NAMALWA (cell line): ENCODE measurements at places on chromosomes 2 and 18.
A peak's percentile ranks its signal among the peaks of the same experiment; 100 is the strongest.

DNA sequence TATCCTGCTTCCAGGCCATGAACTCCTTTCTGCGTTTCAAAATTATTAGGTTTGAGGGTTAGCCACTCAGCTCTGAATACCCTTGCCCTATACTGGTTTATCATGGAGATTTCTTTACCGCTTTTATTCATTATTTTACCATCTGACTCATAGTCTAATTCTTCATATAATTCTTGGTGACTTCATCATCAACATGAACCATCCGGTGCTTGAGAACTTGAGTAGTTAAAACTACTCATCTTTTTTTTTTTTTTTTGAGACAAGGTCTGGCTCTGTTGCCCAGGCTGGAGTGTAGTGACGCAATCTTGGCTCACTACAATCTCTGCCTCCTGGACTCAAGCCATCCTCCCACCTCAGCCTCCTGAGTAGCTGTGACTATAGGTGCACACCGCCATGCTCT, 94.2 kb upstream of the LHCGR start:
- no peak for DNase-seq

GRCh38 chr2:10916953-10917352, 5.2 kb downstream of the KCNF1 start:
- no peak for DNase-seq

DNA sequence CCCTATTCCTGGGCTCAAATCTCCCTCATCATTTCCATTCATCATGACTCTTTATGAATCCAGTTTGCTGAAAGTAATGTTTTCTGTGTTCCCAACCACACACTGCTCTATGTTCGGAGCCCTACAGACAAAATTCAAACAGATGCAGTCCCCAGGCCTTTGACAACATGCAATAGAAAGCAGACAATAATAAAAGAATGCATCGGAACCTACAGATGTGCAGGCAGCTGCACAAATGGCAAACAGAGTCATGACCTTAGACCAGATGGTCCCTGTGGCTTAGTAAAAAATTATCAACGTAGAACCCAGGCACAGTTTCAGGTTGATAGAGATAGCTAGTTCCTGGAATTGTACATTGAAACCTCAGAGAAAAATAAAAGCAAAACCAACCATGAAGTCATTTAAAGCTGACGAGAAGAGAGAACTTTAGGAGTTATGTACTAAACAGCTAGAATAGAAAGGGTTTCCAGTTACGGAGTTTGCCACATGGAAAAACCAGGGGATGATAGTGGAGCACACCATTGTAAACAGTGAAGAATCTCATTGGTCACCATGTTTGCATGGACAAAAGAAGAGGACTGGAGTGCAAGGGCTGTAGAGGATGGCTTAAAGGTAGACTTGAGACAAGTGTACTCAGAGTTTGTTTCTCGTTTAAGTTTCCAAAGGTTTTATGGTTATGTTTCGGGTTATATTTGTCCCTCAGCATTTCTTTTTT, 23.2 kb upstream of the ACVR1 start:
- no peak for DNase-seq

GRCh38 chr2:179571721-179572120, 289.7 kb downstream of the ZNF385B start:
- no peak for DNase-seq

GRCh38 chr18:55510809-55511208, 77.2 kb downstream of the TCF4 start:
- peak; percentile 86 for DNase-seq

DNA sequence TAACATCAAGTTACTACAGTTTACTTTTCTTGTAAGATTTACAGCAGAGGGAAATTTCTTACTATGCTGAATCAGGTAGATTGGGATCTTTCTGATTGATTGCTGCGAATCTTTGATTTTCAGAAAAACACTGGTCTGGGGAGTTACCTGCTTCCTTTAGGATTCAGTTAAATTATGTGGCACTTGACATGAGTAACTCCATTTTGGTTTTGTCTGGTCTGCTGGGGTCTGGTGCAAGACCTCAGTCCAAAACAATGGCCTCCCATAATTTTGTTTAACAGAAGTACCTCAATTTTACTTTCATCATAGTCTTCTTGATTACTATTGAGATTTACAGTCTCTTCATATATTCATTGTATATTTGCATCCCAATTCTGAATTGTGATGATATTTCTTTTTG, 775.5 kb downstream of the TRIB2 start:
- no peak for DNase-seq

DNA sequence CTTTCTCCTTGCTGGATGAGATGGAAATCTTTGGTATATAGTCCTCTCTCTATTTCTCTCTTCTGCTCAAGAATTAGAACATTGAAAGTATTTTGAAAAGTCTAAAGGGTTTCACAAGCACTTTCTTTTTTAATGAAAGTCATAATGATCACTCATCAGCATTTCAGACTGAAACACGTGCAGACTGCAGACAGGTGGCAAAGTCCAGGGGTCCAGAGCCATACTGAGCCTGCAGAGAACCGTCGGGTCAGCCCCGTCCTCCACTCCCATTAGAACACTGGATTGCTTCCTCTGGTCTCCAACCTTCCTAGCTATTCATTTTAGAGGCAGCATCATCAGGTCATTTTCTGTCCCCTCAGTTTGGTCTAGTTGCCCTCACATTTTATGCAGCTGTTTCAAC, 3.1 kb downstream of the TMEM247 start:
- DNase-seq: no peak

GRCh38 chr2:234425639-234426603, 71.0 kb downstream of the ARL4C start:
- DNase-seq: peak; percentile 65

- no peak for DNase-seq
Measured at GRCh38 chr2:143246815-143247744, 117.9 kb downstream of the ARHGAP15 start.

DNA sequence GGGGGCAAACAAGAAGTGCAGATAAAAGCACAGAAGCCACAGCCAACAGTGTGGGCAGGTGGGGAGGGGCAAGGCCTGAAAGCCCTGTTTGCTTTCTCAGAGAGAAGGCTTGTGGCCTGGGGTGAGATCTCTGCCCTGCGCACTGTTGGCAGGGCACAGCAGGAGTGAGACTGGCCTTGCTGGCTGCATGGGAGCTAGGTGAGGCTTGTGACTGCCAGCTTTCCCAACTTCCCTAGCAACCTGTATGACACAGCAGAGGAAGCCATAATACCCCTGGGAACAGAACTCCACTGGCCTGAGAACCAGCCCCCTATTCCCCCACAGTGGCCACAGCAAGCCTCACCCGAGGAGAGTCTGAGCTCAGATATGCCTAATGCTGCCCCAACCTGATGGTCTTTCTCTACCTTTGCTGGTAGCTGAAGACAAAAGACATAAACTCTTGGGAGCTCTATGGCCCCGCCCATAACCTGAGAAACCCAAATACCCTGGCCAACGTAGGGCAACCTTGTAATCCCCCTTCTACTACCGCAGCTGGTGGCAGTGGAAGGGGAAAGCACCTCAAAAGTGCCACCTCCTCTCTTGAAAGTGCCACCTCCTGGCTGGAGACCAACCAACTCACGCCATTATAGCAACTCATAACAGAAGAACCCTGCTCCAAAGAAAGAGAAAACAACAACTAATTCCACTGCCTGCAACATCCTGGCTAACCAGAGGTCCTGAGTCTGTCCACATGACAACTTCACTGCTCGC, 44.4 kb downstream of the LCT start:
- DNase-seq: no peak

DNA sequence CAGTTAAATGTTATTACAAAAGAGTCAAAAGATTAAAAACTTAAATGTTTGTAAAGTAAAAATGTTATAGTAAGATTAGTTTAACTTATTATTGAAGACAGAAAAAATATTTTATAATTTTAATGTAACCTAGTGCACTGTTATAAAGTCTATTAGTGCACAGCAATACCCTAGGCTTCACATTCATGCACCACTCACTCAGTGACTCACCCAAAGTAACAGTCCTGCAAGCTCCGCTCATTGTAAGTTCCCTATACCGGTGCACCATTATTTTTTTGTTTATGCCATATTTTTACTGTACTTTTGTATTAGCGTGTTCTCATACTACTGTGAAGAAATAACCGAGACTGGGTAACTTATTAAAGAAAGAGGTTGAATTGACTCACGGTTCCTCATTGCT, 759.7 kb upstream of the CDH7 start:
- no peak for DNase-seq

DNA sequence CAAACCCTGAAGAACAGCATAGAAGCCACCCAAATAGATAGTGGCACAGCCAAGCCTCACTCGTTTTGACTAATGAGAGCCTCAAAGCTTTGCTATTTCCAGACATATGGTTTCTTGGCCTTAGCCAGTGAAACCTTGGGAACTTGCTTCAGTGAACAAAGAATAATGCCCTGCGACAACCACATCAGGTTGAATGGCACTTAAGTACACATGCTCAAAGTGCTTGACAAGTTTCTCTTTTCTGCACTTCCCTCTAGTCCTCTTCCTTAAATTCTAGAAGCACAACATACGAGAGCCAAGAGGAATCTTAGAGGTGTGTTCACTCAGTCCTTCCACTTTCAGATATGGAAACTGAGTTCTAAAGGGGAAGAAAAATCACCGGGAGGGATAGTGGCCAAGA, 258.3 kb downstream of the HAUS1 start:
- DNase-seq: no peak

DNA sequence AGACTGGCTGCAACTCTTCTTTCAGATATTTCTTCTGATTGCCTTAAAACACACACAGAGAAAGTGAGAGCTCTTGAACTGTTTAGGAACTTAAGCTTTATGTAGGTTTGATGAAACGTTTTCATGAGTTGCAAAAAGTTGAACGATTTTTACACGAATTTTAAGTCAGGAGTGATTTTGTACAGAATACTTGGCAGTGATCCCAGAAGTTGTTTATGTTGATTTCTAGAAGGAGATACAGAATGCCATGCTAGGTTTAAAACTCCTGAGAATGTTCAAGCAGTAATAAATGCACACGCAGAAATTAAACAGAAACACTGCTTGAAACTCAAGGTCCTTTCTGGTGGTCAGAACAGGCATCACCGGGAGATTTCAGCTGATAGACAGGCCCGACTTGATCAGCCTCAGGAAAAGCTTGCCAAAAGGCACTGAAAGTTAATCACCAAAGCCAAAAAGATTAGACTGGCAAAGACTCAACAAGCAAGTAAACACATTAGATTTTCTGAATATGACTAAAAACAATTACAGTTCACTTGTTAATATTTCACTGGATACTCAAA, 123.1 kb downstream of the SOCS6 start:
- DNase-seq: no peak

DNA sequence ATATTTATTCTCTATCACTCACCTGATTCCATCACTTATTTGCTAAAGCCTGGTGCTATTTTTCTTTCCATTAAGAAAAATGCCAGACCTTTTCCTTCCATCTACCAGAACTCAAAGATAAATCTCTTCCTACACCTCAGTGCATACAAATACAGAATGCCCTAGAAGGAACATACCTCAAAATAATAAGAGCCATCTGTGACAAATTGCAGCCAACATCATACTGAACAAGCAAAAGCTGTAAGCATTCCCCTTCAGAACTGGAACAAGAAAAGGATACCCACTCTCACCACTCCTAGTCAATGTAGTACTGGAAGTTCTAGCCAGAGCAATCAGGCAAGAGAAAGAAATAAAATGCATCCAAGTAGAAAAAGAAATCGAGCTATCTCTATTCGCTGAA, 315.9 kb upstream of the UBE2E3 start:
- DNase-seq: no peak

DNA sequence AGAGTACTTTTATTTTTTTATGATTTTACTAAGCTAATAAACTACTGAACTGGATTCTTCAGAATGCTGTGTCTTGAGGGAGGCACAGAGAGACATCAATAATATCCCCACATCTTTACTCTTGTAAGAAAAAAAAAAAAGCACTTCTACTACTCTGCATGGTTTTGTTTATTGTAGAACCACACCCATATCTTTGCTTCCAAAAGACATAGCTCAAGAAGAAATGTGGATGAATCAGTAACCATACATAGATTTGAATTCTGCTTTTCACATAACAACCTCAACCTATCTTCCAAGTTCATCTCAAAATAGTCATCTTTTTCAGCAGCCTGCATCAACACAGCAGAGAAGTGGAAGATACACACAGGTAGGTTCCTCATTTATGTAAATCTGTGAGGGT, 12.2 kb upstream of the COL5A2 start:
- DNase-seq: no peak

DNA sequence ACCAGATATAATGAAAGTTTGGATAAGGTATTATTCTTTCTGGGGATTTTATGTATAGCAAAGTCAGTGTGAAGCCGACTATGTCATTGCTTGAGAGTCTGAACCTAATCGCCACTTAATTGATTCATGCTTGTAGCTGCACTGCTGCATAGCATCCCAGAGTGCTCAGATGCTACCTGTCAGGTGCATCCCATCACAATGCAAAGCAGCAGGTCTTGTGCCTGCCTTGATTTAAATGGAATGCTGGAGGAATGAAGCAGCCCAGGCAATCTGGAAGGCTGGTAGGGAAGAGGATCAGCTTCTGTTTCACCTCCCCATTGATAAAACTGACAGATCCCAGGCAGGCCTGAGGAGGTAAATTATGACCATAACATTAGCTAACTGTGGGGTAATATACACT, 40.4 kb upstream of the ATIC start:
- no peak for DNase-seq

GRCh38 chr2:98564541-98565132, 43.7 kb downstream of the COA5 start:
- DNase-seq: no peak

- DNase-seq: no peak
Measured at GRCh38 chr2:60095202-60095815, 458.1 kb downstream of the BCL11A start.

GRCh38 chr2:194494401-194494800, 1162.6 kb upstream of the SLC39A10 start:
- no peak for DNase-seq

DNA sequence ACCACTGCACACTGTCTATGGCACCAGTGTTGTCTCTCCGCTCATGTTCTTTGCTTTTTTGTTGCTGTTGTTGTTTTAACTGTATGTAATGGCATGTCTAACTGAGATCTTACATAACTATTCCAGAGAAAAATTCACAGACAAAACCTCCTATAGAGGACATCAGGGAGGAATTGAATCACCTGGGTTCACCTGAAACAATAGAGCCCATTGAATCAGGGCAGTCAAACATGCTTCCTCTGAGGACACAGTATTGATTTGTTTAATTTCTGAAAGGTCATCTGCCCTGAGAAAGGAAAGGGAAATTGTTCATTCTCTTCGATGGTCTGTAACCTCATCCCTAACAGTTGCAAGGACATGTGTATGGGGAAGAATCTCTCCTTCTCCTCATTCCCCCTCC, 237.5 kb downstream of the SRBD1 start:
- no peak for DNase-seq

GRCh38 chr2:44573996-44574395, 212.2 kb downstream of the CAMKMT start:
- no peak for DNase-seq

- no peak for DNase-seq
Measured at GRCh38 chr2:9739531-9739964, 103.7 kb upstream of the TAF1B start.

- DNase-seq: no peak
Measured at GRCh38 chr2:37570773-37571586, 100.5 kb downstream of the CDC42EP3 start.

- DNase-seq: no peak
Measured at GRCh38 chr2:222897898-222898297, 37.1 kb downstream of the ACSL3 start.
